ENCODE measurements at places on chromosomes 7 and 10.
A peak's percentile ranks its signal among the peaks of the same experiment; 100 is the strongest.

- DNase-seq = no peak
Measured at GRCh38 chr7:152485826-152486225, 50.0 kb upstream of the KMT2C start.

DNA sequence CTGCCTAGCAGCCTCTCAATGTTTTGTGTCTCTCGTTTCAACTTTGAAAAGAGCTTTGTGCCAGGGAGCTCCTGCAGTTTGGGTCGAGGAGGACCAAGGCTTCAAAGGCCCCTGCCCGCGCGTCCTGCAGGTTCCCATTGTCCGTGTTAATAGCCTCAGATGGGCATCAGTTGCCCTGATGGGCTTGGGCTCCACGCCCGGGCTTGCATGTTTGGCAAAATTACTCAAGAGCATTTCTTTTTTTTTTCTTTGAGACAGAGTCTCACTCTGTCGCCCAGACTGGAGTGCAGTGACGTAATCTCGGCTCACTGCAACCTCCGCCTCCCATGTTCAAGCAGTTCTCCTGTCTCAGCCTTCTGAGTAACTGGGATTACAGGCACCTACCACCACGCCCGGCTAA, 636.6 kb downstream of the SDK1 start:
- DNase-seq = no peak

DNA sequence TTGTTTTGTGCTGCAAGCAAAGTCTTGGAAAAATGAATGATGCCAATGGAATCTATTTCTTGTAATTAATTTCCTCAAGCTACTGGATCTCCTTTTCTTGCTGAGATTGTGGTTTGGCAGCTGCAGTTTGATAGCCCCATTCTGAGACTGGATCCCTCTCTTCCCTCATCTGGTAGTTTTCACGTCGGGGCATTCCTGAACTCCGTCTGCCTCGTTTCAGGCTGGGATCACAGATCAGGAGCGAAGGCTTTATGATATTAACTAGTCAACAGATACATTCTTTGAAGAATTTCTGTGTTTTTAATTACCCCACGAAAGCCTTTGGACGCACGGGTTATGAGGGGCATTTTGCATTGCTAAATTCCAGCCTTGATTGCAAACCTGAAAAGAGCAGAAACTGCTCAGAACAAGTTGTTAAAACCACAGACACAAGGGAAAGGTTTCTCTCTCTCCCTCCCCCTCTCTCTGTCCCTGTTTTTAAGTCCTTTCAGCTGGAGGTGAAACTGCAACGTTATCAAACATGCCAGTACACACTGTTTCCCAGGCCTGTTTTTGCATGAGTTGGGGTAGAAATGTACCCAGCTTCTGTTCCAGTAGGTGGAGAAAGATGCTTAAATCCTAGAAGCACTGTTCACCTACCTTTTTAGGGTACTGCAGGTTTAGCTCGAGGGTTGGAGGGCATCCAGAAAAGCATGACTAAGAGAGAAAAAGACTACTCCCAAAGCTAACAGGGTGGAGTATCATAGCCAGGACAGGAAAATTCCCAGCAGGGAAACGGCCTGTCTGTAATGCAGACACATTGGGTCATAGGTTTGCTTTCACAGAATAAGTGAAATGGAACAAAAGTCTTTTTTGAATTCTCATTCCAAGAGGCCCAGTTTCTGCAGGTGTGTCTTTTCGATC, 124.3 kb downstream of the CUX1 start:
- no peak for DNase-seq

- DNase-seq = peak; percentile 94
Measured at GRCh38 chr10:91632671-91633550, at the start of gene PPP1R3C. Gene PPP1R3C (minus strand): TSS chr10:91633071. CDS start chr10:91632969, 102 bp downstream.

- DNase-seq = no peak
Measured at GRCh38 chr10:78359640-78360091, 326.0 kb downstream of the RPS24 start.

- no peak for DNase-seq
Measured at GRCh38 chr10:32454148-32454547, 8.2 kb downstream of the CCDC7 start.

- no peak for DNase-seq
Measured at GRCh38 chr10:111968647-111969046, 214.9 kb downstream of the GPAM start.

GRCh38 chr10:28495084-28495483, 37.8 kb upstream of the WAC start:
- no peak for DNase-seq

DNA sequence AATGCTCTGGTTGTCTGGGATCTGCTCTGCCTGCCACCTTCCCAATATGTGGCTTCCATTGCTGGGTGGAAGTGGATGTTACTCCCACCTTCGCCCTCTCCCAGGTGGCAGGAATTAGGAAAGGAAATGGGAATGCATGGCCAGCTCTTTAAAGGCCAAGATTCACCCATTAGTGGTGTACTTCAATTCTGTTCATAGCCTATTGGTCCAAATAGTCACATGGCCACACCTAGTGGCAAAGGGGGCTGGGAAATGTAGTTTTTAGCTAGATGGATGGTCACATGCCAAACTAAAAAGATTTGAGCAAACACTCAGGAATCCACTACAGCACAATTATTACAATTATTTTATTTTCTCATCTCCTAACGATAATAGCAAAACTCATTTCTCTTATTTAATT, 135.1 kb downstream of the NPY start:
- no peak for DNase-seq

GRCh38 chr7:49791088-49791741, 17.8 kb downstream of the VWC2 start:
- DNase-seq = peak; percentile 61

DNA sequence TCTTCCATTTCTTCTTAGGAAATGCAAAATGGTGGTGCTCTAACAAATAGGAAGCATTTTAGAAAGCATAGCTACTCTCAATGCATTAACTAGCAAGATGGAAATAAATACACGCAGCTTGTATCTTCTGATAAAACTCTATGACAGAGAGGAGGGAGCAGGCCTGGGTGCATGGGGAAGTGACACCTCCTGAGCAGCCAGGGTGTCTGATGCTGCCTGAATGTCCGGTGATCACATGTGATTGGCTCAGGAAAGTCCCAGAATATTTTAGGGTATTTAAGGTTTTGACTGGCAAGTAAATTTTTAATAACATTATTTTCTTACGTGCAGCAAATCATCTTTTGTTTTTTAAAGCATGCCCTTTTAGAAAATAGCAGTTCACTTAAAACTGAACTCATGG, 261.0 kb upstream of the KLF6 start:
- peak; percentile 28 for DNase-seq

DNA sequence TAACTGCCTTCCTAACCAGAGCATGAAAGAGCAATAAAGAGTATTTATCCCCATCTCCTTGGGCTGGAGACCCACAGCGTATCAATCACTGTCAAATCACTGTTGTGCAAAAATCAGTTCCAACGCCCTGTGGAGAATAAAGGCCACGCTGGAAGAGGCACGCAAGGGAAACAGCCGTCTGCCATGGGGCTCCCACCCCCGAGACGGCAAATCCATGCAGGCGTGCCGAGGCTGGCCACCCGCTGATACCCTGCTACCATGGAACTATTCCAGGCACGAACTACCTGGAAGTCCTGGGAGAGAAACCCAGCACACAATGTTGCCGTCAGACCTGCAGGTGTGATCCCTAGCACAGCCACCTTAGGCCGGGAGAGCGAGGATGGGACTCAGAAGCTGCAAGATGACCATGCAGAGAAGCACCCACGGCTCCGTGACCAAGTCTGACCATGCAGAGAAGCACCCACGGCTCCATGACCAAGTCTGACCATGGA, 185.3 kb downstream of the DIP2C start:
- no peak for DNase-seq

DNA sequence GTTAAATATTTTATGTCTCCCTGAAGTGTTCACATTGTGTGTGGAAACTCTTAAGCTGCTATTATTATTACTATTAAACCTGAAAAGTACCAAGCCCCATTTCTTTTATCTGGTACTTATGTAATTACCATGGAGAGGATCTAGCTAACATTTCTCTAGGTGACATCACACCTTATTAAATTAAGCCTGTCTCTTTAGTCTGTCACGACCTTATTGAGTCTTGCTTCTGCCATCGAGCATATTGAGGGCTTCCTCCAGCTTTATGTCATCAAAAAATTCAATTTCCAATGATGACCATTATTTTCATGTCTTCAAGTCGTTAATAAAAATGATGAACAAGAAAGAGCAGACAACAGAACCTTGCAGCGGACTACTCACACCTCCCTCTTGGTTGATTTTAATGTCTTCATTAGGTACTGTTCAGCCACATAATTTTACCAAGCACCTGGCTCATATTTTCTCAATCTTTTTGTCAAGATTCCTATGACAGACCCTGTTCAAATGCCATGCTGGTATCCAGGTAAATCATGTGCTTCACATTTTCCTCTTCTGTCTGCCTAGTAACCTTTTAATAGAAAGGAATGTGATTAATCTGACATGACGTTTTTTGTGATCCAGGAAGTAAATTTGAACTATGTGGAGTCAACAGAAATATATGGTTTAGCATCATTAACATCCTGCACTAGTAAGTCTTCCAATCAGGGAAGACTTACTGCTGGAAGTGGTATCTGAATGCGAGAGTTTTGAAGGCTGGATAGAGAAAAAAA, 556.7 kb downstream of the SORCS3 start:
- no peak for DNase-seq

DNA sequence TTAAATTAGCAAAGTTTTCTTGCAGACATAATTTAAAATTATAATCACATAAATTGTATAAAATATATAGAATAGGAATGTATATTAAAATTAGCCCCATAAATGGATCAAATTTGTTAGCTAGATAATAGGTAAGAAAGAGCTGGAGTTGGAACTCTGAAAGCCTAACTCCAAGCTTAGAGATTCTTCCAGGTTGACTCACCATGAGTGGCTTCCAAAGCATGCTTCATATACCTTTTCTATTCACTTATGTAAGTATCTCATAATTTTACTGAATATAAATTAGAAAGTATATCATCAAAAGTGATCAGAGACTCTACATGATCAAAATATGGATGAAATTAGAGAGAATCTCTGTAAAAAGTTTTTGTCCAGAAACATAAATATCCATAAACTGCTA, 320.7 kb upstream of the MAGI2 start:
- DNase-seq = no peak

- no peak for DNase-seq
Measured at GRCh38 chr10:86447432-86447831, 74.2 kb downstream of the WAPL start.
